ENCODE measurements at places on chromosomes 7 and 10. TPM values are rescaled to one million over a fixed set of nuclear protein-coding genes. Genes with fewer than 3 reads are reported as not detected.
A peak's percentile ranks its signal among the peaks of the same experiment; 100 is the strongest.

Gene BMPER
- total RNA-seq: 2.4 TPM

GRCh38 chr10:59622320-59623132 is 87.1 kb downstream of the SLC16A9 start:
- no peaks in the 10 kb centered on the region for H3K27me3 ChIP-seq
- H3K36me3 ChIP-seq: no peaks in the 10 kb centered on the region
- no peak overlapping the region for H3K27ac ChIP-seq
- no peak overlapping the region for H3K4me3 ChIP-seq
- no peak for DNase-seq

DNA sequence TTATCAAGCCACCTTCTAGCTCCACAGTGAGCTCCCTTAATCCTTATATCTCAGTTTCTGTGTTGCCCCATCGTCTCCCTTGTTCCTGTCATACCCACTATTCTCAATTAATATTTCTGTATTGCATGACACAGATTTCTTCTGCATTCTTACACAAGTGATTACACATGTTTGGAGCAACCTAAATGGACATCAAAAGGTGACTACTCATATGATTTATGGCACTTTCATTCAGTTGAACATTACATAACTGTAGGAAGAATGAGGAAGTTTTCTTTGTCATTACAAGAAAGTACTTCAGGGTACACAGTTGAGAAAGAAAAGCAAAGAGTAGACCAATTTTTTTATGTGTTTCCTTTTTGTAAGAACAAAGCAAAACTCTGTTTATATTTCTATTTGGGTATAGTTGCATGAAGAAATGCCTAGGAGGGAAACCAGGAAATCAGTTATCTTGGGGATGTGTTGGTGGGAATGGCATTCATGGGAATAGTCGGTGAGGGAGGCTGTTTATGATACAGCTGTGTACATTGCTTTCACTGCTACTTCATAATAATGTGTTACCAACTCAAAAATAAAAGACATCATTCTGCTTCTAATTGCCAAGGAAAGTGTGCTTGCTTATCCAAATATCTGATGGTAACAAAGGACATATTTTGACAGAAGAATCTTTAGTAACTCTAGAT is 23.6 kb upstream of the PRSS37 start:
- no peak for DNase-seq
- H3K27me3 ChIP-seq: no peaks in the 10 kb centered on the region
- no peaks in the 10 kb centered on the region for H3K36me3 ChIP-seq
- no peaks in the 10 kb centered on the region for H3K4me1 ChIP-seq

GRCh38 chr10:131077724-131078123 is 233.8 kb downstream of the TCERG1L start:
- H3K4me1 ChIP-seq: peaks cover 8% of the 10 kb centered on the region
- H3K27me3 ChIP-seq: no peaks in the 10 kb centered on the region
- no peak overlapping the region for H3K4me3 ChIP-seq
- no peak for DNase-seq

DNA sequence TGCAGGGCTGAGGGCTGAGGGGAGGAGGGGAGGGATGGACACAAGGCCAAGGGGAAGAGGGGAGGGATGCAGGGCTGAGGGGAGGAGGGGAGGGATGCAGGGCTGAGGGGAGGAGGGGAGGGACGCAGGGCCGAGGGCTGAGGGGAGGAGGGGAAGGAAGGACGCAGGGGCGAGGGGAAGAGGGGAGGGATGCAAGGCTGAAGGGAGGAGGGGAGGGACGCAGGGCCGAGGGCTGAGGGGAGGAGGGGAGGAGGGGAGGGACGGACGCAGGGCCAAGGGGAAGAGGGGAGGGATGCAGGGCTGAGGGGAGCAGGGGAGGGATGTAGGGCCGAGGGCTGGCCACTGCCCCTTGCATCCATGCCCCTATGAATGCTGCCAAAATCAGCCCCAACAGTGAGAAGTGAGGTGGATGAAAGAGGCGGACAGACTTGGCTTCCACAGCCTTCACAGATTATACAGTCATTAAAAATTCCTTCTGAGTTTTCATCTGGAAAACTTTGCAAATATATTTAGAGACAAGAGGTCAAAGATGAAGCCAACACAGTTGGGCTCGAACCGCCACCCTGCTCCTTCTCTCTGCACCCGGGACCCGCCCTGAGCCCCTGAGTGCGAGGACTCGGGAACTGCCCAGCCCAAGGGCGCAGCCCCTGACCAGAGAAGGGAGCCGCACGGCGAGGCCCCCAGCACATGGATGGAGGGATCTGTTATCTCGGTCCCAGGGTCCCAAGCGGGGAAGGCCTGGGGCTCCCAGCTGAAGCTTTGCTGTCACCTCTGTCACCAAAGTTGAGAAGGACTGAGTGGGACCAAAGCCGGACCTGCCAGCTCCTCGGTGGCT is 65.8 kb downstream of the DIP2C start:
- peaks cover 28% of the 10 kb centered on the region for H3K4me1 ChIP-seq
- peak; percentile 52 for DNase-seq
- H3K27ac ChIP-seq: no peak overlapping the region
- no peaks in the 10 kb centered on the region for H3K36me3 ChIP-seq
- H3K27me3 ChIP-seq: no peaks in the 10 kb centered on the region

GRCh38 chr10:103637927-103638557 is 144.5 kb downstream of the NEURL1 start:
- no peaks in the 10 kb centered on the region for H3K4me1 ChIP-seq
- no peaks in the 10 kb centered on the region for H3K27me3 ChIP-seq
- peaks cover 11% of the 10 kb centered on the region for H3K36me3 ChIP-seq
- DNase-seq: no peak
- H3K4me3 ChIP-seq: no peak overlapping the region

GRCh38 chr7:128425850-128426249 is 16.1 kb upstream of the IMPDH1 start:
- no peaks in the 10 kb centered on the region for H3K36me3 ChIP-seq
- H3K4me3 ChIP-seq: no peak overlapping the region
- H3K27ac ChIP-seq: no peak overlapping the region
- peaks cover 9% of the 10 kb centered on the region for H3K4me1 ChIP-seq

GRCh38 chr7:11193888-11194287 is 220.2 kb downstream of the PHF14 start:
- H3K36me3 ChIP-seq: no peaks in the 10 kb centered on the region
- H3K4me1 ChIP-seq: no peaks in the 10 kb centered on the region
- no peaks in the 10 kb centered on the region for H3K27me3 ChIP-seq
- no peak for DNase-seq
- no peak overlapping the region for H3K4me3 ChIP-seq
- no peak overlapping the region for H3K27ac ChIP-seq

DNA sequence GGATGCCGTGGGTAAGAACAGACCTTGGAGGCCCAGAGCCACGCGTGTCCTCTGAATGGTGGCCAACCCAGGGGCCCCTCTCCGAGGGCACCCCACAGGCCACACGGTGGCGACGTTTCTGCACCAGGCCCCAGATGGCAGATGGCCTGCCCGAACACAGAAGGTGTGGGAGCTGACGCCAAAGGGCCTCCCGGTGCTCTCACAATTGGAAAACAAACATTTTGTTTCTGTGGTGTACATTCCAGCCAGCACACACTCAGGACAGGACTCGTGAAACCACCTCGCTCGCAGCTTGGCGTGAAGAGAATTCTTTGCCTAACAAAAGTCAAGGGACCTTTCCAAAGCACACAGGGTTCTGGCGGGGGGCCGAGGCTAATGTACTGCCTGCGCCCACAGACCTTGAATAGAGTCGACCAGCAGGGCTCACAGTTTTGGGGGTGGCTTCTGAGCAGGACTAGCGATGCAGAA is 112.1 kb downstream of the FAM53B start:
- H3K27ac ChIP-seq: peak overlapping the region; percentile 88
- H3K27me3 ChIP-seq: no peaks in the 10 kb centered on the region
- H3K36me3 ChIP-seq: peaks cover 28% of the 10 kb centered on the region
- peaks cover 64% of the 10 kb centered on the region for H3K4me1 ChIP-seq
- no peak overlapping the region for H3K4me3 ChIP-seq
- peak; percentile 69 for DNase-seq

Gene CLDN3
- not detected for total RNA-seq

DNA sequence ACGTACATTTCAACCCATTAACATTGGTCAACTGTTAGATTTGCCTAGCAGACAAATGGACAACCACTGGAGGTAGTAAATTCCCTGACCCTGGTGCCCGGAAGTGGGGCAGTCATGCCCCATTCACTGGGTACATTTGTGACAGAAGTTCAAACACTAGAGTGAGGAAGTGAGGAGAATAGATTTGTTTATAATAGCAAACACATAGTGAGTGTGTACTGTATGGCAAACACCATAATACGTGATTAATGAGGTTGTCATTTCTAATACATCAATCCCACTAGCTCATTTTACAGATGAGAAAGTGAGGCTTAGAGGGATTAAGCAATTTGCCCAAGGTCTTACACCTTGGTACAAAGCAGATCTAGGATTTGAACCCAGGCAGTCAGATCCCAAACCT is 181.9 kb upstream of the MKLN1 start:
- H3K4me3 ChIP-seq: no peak overlapping the region
- no peaks in the 10 kb centered on the region for H3K36me3 ChIP-seq

DNA sequence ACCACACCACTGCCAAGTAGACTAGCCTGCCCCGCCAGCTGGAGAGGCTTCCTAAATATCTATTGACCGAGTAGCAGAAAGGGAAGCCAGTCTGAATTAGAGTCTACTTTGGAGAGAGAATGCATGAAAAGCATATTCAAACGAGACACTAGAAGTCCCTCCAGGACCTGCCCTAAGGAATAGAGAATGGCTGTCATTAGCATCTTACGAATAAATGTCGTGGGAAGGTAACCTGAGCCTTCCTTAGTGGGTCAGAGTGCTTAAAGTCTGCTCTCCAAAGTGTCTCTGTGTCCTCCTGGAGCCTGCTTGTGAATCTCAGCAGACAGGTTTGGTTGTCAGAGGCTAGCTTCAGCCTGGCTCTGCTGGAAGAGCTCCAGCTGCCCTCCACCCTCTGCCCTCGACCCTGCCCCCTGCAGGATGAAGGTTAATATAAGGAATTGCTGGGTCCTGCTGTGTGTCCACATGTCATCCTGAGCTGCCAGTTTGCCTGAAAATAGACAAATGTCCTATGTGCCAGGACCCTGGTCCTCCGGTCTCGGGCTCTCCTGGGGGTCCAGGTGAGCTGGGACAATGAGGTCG is 33.4 kb downstream of the FAM241B start:
- no peaks in the 10 kb centered on the region for H3K4me1 ChIP-seq
- H3K27ac ChIP-seq: no peak overlapping the region
- H3K4me3 ChIP-seq: no peak overlapping the region
- DNase-seq: no peak
- H3K27me3 ChIP-seq: no peaks in the 10 kb centered on the region
- H3K36me3 ChIP-seq: no peaks in the 10 kb centered on the region

DNA sequence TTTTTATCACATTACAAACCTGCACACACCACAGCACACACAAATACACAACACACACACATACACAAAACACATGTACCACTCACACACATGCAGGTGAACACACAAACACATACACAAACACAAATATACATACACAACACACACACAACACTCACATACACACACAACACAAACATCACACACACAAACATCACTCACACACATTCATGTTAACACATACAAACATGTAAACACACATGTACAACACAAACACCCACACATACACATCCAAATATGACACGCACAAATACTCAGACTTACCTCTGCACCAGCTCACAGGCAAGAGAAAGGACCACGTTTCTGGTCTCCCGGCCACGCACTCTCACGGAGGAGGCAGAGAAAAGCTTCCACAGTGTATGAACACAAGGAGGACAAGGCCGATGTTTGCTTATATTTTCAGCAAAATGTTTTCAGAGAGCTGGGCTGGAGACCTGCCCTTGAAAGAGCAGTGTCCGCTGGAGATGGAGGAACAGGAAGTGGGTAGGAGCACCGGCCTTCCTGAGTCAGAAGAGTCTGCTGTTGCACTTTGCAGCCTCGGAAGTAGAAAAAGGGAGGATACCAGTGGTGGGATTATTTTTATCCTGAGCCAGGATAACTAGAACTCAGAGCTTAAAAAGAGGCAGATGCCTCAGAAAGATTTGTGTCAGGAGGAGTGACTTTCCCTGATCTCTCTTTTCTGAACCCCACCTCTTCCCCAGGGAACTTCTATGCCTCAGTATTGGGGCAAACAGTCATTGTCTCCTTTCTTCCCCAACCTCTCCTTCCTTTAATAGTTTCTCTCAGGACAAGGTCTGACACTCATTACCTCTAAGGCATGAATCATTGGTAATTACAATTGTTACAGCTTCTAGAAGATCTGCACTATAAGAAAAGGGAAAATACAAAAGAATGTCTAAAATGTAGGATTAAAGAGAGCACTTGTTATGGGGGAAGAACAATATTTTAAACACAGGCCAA is at the start of gene GIMAP6:
Gene GIMAP6 (minus strand): TSS at position 520 of the 999 bp plus-strand sequence. CDS start 2,243 bp downstream, outside the sequence.
- DNase-seq: peak; percentile 82
- no peaks in the 10 kb centered on the region for H3K27me3 ChIP-seq
- peak within 1 kb of the TSS; percentile 80 for H3K27ac ChIP-seq
- peak within 1 kb of the TSS; percentile 49 for H3K4me3 ChIP-seq
- H3K36me3 ChIP-seq: peaks cover 19% of the 10 kb centered on the region
- H3K4me1 ChIP-seq: peaks cover 54% of the 10 kb centered on the region

All from spleen (tissue), 13 donors.